ENCODE measurements at places on chromosomes 3 and 15. TPM values are rescaled to one million over a fixed set of nuclear protein-coding genes. Genes with fewer than 3 reads are reported as not detected.

DNA sequence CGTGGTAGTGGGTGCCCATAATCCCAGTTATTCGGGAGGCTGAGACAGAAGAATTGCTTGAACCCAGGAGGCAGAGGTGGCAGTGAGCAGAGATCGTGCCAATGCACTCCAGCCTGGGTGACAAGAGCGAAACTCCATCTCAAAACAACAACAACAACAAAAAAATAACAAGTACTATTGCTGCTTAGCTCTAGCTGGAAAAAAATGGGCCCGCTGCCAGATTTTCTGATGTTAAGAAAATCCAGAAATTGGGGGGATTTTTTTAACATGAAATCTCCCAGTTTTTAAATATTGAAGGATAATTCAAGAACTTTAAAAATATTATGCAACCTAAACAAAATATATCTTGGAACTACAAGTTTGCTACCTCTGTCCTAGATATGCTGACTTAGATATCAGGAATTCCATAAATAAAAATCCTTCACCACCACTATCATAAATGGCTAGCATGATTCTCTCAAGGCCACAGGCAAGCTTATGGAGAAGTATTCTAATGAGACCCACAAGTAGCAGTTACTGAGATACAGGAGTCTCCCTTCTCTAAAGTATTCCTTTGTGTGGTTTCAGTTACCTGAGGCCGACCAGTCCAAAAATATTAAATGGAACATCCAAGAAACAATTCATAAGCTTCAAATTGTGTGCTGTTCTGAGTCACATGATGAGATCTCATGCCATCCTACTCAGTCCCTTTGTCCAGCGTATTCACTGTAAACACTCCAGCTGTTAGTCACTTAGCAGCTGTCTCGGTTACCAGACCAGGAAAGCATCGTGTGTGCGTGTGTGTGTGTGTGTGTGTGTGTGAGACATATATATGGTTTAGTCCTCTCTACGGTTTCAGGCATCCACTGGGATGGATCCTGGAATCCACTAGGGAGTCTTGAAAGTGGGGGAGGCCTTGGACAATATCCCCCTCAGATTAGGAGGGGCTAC lies 277.2 kb downstream of the TBL1XR1 start:
- DNase-seq: no peak

DNA sequence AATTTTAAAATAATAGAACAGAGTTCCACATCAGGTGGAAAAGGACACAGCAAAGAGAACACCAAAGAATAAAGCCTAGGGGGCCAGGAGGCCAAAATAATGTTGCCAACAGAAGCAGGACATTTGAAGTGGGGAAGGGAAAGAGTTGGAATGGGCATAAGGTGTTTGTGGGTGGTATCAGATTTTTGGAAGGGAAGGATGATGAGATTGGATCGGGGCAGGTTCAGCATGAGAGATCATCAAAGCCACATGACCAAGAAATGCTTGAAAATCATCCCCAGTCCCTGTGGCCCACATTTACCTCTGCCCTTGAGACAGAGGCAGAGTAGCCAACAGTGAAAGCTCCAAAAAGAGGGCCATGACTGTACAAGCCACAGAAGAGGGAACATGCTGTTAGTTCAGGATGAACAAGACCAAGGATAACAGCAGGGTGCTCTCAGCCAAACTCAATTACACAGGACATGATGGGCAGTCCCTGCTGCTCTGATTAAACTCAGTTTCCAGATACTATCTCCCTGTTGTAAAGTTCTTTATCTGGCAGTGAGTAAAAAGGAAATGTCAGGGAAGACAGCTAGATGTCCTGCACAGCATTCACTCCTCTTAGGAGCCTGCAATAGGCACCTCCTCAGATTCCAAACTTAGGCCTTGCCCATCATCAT lies 32.5 kb downstream of the RAB27A start:
- no peak for DNase-seq

GRCh38 chr3:143413372-143413771 lies 293.8 kb downstream of the CHST2 start:
- no peak for DNase-seq

GRCh38 chr15:36506733-36507356 lies 72.6 kb upstream of the CDIN1 start:
- no peak for DNase-seq

DNA sequence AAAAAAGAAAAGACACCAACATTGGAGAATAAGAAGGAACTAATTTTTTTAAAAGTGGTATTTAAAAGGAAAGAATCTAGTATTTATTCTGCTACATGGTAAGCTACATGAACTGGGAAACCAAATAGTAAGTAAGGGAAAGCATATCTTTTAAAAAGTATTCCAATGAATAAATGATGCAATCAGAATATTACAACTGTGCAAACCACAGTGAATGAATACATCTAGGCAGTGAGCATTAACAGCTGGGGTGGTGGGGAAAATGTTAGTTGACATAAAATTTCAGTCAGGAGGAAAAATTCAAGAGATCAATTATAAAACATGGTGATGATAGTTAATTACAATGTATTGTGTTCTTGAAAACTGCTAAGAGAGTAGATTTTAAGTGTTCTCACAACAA lies 16.9 kb downstream of the ICE2 start:
- no peak for DNase-seq

DNA sequence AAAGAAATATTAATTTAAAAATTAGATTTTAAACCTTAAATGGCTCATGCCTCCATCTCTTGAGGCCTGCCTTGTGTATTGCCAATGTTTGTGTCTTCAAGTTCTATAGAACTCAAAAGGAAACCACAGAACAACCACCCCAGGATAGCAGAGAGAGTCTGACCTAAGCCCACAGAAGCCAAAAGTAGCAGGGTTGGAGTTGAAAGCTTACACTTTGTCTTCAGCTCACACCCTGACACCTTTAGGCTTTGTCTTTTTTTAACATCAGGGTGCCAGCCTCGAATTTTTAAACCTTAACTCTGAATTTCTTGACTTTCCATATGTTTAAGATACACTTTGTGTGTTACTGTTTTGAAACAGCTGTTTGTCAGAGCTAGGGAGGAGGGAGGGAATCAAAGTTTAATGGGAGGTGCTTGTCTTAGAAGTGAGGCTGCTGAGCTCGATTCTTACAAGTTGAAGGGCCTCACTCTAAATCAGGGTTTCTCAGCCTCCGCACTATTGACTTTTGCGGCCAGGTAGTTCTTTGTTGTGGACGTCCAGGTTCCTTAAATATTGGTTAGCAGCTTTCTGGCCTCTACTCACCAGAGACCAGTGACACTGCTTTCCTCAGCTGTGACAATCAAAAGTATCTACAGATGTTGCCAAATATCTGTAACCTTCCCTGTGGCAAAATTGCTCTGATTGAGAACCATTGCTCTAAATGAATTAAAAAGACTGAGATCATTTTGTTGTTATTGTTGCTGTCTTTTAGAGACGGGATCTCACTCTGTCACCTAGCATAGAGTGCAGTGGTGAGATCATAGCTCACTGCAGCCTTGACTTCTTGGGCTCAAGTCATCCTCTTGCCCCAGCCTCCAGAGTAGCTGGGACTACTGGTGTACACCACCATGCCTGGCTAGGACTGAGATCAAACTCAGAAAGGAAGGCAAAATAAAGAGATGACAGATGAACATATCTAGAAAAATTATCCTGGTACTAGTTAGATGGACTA lies 139.2 kb upstream of the EOMES start:
- no peak for DNase-seq

- DNase-seq: no peak
Observed at GRCh38 chr3:168583977-168584376, 488.3 kb upstream of the GOLIM4 start.

DNA sequence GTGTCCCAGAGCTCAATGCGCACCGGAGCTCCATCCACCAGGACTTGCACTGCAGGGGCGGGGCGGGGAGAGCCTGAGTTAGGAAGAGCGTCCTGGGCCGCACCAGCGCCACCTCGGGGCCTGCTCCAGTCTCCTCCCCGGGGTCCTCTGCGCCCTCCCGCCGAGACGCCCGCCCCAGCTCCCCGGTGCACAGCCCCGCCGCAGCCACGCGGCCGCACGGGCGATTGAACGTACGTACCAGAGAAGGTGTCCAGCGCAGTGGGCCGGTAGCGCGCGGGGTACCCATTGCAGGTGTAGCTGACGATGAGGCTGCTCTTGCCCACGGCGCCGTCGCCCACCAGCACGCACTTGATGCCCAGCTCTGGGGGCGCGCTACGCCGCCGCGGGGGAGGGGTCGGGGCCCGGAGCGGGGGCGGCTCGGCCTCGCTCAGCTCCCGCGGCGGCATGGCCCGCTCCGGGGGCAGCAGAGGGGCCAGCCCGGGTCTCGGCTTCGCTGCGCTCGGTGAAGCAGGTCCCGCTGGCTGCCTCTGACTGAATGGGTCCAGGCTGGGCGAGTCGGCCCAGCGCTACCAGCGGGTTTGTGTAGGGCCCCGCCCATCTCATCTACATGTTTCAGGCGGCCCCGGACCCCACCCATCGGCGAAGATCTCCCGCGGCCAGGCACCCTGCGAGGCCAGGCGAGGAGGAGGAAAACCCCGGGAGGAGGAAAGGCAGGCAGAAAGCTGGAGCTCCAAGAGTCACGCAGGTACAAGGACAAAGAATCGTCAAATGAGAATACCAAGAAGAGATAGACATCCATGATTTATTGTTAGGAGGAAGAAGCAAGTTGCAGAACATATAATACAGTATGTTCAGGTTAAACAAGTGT lies at the start of gene RHOV:
Gene RHOV, minus strand, starts transcription at position 541 of the 868 bp plus-strand sequence. Its CDS starts 95 bp downstream, at position 446.
- DNase-seq: peak; percentile 54

Gene ALPK3
- 0.34 TPM for total RNA-seq

Gene FOXB1
- 11.8 TPM for total RNA-seq

Gene ROPN1
- total RNA-seq: not detected

Gene LRRC2
- total RNA-seq: not detected

Gene ARGFX
- not detected for total RNA-seq
